KBM-7 (cell line): ENCODE measurements at places on chromosomes 6 and 20.

GRCh38 chr6:17503051-17503450, 97.1 kb upstream of the FAM8A1 start:
- DNase-seq = no peak

DNA sequence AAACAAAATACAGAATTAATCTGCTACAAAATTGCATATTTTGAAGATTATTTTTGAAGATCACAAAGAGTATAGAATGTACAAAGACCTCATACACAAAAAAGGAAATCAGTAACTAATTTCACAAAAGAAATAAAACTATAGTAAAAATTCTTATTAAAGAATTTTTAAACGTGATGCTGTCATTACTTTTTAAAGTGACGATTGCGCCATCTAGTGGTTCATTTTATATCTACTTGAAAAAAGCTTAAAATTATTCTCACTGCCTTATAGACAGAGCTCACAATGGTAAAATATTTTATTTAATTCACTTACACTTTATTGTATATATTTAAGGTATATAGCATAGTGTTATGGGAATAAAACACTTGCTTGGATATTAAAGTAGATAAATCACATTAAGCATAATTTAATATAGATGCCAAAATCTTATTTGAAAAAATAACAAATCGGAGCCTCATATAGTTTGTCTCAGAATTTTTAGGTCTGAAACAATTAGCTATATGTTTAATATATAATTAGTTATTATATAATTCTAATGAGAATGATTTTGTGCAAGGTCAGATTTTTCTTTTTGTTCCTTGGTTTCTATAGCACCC, 128.8 kb downstream of the PHF3 start:
- peak; percentile 76 for DNase-seq

- DNase-seq = peak; percentile 65
Observed at GRCh38 chr20:4375881-4376280, 345.8 kb upstream of the PRND start.

DNA sequence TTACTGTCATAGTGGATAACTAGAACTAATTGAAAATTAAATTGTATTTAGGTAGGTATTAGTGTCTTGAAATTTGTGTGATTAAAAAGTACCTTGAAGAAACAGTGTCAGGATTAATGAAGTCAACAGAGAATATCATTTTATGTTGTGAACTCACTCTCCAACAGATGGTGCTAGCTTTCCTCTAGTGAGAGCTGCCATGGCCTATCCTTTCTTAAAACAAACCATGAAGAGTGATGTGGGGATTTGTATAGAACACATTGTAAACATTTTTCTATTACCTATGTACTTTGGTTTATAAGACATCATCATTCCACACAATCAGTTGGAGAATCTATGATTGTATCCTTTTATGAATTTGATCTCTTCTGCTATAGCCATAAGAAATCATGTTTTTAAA, 4.8 kb upstream of the SRSF12 start:
- peak; percentile 60 for DNase-seq

- no peak for DNase-seq
Observed at GRCh38 chr6:134073161-134073560, 20.7 kb upstream of the SLC2A12 start.

GRCh38 chr6:44006872-44007303, 120.4 kb downstream of the MRPL14 start:
- no peak for DNase-seq

DNA sequence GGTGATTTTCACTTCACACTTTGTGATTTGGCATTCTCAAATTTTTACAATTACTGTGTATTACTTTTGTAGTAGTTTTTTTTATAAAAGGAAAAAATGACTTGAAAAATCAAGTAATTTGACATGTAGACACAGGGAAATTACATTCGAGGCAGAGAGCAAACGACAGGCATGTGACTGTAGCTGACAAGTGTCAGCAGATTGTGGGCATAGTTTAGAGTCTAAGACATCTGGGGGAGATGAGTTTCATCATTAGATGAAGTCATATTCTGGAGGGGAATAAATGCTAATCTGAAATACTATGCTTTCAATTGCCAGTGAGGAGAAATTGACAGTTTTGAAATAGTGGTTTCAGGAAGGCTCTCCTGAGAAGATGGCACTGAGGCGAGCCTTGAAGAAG, 126.0 kb downstream of the MTHFD1L start:
- DNase-seq = no peak

DNA sequence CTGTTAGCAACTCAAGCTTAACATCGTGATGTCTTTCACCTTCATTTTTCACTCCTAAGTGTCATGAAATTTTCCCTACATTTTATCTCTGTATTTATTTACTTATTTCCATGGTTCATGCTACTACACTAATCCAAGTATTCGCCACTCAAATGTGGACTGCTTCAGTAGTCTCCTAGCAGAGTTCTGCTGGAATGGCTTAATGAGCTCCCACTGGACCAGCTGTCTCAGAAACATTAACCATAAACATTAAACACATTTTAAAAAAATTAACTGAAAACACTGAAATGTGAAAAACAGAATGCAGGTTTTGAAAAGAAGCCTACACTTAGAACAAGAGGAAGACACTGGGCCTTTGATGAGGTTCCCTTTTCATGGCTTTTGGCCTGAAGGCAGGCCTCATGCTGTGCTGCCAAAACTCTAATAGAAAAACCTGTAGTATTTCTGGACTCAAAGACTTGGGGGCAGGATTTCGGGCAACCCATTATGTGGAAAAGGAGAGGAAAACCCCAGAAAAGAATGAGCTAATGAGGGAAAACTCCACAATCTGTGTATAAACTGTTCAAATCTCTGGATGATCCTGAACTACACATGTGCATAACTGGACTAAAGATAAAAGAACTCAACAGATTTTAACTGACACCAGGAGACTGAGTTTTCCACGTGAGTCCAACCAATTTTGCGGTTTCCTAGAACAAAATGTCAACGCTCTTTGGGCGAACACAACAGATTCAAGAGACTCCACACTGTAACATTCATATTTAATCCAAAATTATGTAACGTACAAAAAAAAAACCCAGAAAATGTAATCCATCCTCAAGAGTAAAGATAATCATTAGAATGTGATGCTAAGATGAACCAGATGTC, 33.0 kb downstream of the SAMD3 start:
- no peak for DNase-seq

- DNase-seq = no peak
Observed at GRCh38 chr20:23019403-23019802, 15.7 kb upstream of the SSTR4 start.

DNA sequence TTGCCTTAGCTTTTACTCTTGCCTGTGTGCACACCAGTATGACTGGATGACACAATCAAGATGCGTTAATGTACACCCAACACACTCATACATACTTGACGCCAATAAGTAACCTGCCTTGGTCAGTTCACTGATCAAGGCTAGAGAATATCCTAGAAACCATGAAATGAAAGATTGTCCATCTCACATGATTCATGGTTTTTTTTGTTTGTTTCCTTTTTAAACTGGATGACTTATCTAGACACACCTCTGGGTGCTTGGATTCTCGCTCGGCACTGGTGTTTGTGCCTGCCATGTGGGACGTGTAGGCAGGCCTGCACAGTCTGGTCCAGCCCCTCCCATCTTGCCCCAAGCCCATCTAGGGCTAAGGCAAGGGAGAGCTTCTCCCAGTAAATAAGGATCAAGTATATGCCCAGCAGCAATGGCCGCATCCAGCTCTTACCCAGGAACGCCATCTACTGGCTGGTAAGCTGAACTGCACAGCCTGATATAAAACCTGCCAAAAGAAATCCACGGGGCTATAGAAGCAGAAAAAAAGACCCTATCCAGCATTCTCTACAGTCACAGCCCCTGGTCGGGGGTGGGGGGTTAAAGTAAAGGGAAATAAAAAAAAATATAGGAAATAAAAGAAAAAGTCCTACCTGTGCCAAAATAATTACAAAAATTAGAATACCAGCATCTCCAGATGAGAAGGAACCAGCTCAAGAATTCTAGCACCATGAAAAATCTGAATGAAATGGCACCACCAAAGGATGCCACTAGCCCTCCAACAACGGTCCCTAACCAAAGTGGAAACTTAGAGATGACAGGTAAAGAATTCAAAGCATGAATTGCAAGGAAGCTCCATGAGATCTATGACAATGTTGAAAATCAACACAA, 73.3 kb downstream of the OTOR start:
- DNase-seq = peak; percentile 47

- no peak for DNase-seq
Observed at GRCh38 chr6:28710466-28711191, 184.9 kb downstream of the GPX5 start.

DNA sequence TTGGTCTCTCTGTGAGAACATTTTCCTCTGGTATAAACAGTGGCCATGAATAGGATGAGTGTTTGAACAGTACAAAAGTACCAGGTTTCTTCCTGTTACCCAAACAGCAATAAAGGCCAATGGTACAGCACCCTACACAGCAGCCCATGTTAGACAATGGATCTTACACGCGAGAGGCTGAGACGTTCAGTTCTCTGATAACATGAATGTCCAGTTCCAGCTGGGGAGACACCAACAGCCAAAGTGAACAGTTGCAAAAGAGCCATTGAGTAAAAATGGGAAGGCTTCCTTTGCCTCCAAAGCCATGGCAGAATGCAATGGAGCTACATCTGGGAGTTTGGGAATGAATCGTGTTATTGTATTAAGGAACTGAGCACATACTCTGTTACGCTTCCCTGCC, 246.8 kb upstream of the SGK1 start:
- no peak for DNase-seq

DNA sequence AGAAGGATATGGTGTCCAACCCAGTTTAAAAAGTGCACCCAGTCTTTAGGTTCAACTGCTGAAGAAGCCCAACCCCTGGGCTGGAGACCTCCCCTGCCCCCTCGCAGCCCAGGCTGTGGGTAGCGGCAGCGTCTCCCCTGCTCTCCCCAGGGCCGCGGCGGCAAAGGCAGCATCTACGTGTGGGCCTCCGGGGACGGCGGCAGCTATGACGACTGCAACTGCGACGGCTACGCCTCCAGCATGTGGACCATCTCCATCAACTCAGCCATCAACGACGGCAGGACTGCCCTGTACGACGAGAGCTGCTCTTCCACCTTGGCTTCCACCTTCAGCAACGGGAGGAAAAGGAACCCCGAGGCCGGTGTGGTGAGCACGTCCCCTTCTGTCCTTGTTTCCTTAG, 77.6 kb downstream of the BFSP1 start:
- no peak for DNase-seq
